ENCODE measurements at places on chromosomes 4 and X.

DNA sequence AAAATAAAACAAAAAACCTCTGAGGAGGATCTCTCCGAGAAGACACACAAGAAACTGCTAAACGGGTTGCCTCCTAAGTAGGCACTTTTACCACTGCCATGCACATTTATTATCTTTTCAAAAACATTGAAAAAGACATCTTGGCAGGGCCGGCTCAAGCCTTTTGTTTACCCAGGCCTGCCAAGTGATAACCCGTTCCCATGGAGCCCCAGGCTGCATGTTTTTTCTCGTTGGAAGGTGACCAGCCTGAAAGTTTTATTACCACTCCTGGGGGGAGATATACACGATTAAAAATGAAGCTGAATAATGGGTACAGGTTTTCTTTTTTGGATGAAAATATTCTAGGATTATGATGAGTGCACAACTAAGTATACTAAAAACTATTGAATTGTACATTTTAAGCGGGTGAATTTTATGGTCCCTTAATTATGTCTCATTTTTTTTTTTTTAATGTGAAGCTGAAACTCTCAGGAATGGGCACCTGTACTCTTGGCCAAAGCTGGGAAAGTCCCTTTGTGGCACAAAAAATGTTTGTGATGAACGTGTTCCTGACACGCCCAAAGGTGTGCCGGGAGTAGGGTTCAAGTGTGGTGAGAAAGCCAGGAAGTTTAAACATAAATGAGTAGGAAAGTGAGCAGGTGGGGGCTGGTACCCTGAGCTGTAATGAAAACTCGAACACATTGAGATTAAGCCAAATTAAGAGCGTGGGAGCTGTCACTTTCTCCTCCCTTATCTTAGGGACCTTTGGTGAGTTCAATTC is 1.5 kb upstream of the MAP7D2 start:
- no peak for DNase-seq

DNA sequence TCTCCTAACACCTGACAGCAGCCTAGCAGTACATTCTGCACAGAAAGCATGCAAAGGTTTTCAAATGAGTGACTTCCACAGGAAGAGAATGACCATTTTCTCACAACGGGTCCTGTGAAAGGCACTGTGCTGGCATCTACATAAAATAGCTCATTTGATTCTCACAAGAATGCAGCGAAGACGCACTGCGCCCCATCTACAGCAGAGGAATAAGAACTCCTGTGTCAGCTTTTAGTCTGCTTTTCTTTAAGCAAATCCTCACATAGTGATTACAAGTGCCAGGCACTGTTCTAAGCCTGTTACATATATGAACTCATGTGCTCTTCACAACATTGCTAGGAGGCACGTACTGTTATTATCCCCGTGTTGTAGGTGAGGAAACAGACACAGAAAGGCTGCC is 62.5 kb downstream of the AFAP1 start:
- no peak for DNase-seq

DNA sequence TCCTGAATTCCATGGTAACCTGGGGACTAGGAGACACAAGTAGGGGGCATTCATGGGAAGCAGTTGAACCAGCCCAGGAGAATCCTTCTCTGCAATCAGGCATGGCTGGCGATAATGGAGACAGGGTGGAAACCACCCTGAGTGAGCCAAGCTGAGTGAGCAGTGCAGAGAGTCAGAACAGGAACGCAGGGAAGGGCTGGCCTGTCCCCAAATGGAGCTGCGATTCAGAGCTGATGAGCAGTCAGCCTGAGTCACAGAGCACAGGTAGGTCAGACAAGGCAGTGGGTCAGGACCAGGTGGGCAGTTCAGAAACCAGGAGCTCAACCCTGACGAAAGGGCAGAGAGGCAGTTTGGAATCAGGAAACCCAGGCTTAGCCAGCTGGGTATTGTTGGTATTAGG is 129.0 kb downstream of the BTC start:
- DNase-seq: no peak

DNA sequence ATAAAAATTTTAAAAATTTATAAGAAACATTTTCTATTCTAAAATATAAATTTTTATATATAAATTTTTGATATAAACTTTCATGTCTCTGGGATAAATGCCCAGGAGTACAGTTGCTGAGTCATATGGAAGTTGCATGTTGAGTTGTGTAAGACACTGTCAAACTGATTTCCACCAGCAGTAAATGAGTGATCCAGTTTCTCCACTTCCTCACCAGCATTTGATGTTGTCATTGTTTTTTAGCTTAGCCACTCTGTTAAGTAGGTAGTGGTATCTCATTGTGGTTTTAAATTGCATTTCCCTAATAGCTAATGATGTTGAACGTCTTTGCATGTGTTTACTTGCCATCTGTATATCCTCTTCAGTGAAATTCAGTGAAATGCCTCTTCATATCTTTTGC is 66.5 kb downstream of the MAMLD1 start:
- no peak for DNase-seq
